NK-92 treated with Interleukin-12 subunit alpha and Interleukin-12 subunit beta, amount 100 ng/mL, for 24 hours (cell line): ENCODE measurements at places on chromosomes 11 and 22.

DNA sequence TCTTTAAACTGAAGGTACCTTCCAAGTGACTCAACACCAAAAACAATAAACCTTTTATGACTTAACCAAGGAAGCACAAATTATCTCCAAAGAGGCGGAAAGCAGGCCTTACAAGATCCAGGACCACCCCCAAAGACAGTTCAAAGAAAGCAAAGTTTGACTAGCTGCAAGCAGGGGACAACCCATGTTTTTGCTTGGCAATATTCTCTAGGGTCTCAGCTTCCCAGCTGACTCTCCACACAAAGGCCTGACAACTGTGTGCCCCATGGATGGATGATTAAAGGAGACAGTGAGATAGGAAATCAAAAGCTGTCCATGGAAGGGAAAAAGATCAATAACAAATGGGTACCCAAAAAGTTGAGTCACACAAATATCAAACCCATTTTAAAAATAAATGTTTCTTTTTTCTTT lies 232.2 kb downstream of the DDX10 start:
- DNase-seq: no peak

- no peak for DNase-seq
Measured at GRCh38 chr22:17472932-17473331, 90.4 kb upstream of the SLC25A18 start.

- peak; percentile 89 for DNase-seq
Measured at GRCh38 chr11:75142714-75143419, 8.0 kb upstream of the SLCO2B1 start.

GRCh38 chr22:29798801-29799200 lies 31.6 kb downstream of the UQCR10 start:
- DNase-seq: no peak

DNA sequence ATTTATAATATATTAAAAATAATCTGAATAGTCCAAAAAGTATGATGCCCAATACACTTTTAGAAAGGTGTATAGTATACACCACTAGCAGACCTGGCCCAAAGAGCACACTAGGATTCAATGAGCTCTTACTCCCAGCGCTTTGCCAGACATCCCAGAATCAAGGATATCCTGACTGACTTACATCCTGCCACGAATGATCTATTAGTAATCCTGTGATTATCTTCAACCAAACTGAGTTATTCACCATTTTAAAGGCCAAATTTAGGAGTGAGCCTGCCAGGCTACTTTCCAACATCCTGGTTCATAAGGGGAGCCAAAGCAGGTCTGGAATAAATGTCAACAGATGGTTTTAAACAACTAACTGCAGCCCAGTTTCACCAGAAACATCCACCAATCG lies 60.8 kb upstream of the FAM181B start:
- no peak for DNase-seq

GRCh38 chr11:70614034-70614681 lies 215.8 kb downstream of the CTTN start:
- no peak for DNase-seq

GRCh38 chr11:47179655-47179991 lies 2.9 kb upstream of the ARFGAP2 start:
- DNase-seq: peak; percentile 32

GRCh38 chr22:31637447-31637890 lies 24.5 kb downstream of the PISD start:
- no peak for DNase-seq

DNA sequence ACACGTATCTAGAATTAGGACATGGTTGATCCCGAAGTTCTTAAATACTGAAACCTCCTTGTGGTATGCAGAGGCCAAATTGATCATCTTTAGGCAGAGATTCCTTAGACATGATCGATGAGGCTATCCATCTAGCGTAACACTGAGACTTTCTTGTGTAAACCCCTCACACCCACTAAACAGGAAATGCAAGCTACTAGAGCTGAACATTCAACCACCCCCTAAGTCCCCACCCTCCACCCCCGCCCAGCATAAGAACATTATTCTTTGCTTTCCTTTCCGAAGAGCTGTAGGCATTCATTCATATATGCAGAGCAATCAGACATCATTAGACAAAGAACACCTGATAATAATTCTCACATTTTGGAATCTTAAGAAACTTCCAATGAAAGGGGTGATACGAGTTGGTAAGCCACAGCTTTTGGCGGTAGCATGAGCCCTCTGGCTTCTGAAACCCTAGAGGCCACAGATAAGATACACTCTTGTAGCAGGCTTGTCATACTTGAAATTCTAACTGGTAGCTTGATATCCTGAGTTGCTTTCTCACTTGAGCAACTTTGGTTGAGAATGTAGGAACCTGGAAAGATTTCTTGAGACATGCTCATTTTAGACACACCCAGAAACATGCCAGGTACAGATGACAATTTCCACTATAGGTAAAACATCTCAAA lies 42.2 kb downstream of the FLI1 start:
- DNase-seq: peak; percentile 30

DNA sequence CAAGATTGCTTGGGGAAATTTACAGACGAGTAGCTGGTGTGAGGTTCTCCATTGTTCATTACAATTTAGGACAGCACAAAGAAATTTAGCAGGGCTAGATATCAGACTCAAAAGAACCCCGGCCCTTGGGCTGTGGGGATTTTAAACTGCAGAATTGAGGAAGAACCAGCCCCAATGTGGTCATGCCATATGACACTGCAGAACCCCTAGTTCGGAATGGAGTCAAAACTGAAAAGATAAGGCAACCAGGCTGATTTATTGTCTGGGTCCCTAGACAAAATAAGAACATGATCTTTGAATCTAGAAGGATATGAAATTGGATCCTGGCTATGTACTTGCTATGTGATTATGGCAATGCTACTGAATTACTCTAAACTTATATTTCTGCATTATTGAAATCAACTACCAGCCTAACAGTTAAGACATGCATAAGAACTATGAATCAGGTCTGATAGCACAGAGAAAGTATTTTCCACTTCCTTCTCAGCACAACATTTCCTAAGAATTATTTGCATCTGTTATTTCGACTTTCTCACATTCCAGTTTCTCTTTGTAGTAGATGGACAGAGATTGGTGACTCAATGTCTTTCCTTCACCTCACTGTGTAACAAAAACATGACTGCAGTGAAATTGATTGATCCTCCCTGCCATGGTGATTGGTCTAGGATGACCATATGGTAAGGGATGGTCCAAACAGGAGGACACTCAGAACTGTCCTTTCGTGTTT lies 13.2 kb downstream of the MMP3 start:
- no peak for DNase-seq

- no peak for DNase-seq
Measured at GRCh38 chr11:76768909-76769560, 14.1 kb upstream of the TSKU start.

GRCh38 chr11:103700622-103701021 lies 335.8 kb upstream of the DDI1 start:
- DNase-seq: no peak

- no peak for DNase-seq
Measured at GRCh38 chr11:33701302-33702230, 940 bp upstream of the C11orf91 start.

DNA sequence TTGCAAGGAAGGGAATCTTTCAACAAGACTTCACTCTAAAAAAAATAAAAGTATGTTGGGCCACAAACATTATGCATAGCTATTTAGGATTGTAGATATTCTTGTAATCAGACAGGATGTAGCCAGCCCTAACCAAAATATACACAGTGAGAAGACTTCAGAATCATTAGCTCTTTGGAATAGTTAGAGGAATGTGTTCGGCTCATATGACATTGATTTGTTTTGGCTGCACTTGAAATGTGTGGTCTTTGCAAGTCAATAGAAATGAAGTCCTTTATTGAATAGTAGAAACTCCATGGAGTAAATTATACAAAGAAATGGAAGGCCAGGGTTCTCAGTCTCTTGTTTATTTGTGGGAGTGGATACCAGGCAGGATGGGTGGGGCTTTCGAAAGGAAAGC lies 692.1 kb downstream of the NTM start:
- no peak for DNase-seq

DNA sequence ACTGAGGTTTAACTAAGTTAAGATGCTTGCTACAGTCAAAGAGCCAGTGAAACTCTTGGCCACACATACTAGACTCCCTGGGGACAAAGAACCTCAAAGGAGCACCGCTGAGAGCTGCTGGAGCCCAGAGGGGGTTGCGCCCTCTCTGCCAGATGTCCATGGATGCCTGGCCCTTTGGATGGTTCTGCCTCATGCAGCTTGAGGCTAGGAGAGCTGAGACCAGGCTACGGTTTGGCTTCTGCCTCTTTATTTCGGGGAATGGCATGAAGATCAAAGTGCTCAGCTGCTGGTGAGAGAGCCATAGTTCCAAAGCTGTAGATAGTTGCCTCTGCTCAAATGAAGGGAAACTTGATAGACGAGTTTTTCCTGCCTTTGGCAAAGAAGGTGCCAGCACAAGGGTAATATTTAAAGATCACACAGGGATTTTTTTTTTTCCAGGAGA lies 43.0 kb downstream of the RASSF10 start:
- DNase-seq: no peak

GRCh38 chr11:67441731-67442351 lies 1.4 kb downstream of the CORO1B start:
- no peak for DNase-seq

- DNase-seq: no peak
Measured at GRCh38 chr22:49420651-49421050, 407.0 kb downstream of the BRD1 start.

DNA sequence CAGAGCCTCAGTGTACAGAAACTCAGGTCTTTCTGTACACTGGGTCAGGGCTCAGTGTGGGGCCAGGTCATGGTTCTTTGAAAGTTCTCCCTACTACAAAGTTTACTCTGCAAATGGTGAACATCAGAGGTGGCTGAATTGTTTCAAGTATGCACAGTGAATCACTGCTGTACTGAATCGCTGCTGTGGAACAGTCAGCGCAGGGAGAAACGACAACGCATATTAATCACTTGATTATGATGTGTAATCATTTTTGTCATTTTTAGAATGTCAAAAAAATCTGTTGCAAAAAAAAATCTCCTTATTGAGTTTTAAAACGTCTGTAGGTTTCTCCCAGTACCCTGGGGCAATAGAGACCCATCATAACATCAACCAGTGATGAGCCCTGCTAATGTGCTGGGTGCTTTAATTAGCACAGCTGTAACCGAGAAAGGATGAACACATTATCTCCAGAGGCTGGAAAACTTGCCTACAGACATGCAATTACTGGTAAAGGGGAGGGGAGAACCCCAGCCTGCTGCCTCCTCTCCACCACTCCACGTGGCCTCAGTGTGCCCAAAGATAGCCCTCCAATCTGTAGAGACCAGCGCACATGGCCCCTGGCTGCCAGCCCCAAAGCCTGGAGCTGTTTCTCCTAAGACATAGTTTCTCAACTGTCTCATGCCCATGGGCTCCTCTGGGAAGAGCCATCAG lies 12.8 kb downstream of the ARRB1 start:
- no peak for DNase-seq

DNA sequence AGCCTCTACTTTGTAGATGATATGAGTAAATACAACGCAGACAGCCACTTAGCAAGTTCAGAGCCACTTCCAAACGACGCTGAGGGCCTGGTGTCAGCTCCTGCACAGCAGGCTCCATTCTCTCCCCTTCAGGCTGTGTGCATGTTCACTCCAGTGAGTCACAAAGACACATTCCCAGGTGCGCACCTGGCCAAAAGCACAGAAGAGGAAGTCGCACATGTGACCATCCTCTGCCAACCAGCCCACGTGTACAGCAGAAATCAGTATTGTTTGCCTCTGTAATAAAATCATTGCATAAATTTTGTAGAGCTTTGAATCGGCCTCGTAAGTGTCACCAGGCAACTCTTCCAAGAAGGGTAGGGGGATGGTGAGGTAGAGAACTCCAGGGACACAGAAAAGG lies 19.5 kb upstream of the TPH1 start:
- DNase-seq: no peak

GRCh38 chr11:77409046-77409445 lies 64.8 kb downstream of the PAK1 start:
- DNase-seq: no peak

GRCh38 chr22:40183029-40183581 lies 5.4 kb downstream of the TNRC6B start:
- no peak for DNase-seq

- no peak for DNase-seq
Measured at GRCh38 chr11:12122083-12122482, 11.7 kb downstream of the MICAL2 start.

DNA sequence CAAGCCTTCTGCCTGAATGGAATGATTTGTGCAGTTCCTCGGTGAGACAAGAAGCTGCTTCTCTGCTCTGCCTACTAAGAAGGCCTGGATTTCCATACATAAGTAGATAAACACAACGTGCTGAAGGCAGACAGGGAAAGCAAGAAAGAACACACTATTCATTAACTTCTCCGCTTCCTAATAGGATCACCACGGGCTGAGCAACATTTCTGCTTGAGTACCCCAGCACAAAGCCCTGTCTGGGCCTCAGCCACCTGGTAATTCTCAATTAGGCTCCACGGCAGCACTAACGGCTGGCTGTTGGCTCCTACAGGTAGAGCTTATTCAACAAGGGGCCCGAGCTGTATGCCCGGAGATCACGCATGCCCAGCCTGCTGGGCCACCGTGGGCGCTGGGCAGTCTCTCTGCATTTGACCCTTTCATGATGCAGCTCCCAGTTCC lies 1156.6 kb downstream of the TBC1D22A start:
- no peak for DNase-seq

DNA sequence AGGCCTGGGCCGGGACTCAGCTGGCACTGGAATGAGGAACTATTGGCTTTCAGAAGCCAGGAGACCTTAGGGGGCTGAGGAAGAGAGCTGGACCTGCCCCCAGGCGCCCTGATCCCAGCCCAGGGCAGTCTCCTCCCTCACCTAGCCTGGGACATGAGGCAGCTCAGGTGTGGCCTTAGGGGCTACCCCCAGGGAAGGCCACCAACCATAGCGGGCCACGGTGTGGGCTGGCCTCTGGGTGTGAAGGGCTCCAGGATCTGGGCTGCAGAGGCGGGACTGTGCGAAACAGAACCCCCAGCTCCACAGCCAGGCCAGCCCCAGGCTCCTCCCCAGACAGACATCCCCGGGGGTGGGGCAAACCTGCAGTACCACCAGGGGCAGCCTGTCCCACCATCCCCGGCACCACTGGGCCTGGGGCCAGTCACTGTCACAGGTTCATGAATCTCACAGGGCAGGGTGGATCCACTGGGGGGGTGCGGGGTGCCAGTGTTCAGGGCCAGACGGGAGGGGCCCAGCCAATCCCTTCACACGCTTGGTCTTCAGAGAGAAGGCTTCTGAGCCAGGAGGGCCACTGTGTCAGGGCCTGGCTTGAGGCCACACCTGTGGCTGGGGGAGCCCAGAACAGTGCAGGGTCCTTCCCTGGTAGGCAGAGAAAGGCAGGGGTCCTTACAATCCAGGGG lies 3.5 kb downstream of the PLXNB2 start:
- no peak for DNase-seq

DNA sequence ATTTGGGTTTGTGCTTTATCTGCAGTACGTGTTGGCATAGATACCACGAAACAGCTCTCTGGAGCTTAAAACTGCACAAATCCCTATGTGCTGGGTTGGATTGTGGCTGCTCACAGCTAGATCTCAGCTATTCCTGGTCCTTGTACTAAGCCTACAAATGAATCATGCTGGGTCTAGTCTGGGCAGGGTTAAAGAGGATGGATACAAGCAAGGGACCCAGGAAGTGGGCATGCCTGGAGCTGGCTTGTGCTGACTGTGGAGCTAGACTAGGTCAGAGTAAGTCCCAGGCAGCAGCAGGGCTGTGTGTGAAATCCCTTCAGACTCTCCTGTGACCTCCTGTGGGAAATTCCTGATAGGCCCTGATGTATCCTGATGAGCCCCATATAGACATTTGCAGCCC lies 3.9 kb upstream of the E2F8 start:
- no peak for DNase-seq
